ENCODE measurements at places on chromosomes 7 and 10.

- H3K4me1 ChIP-seq = no peaks in the 10 kb centered on the region
- no peak overlapping the region for H3K4me3 ChIP-seq
- no peak for DNase-seq
- H3K27me3 ChIP-seq = no peaks in the 10 kb centered on the region
These were observed 8.2 kb downstream of the PPIF start for GRCh38 chr10:79355420-79356017.

DNA sequence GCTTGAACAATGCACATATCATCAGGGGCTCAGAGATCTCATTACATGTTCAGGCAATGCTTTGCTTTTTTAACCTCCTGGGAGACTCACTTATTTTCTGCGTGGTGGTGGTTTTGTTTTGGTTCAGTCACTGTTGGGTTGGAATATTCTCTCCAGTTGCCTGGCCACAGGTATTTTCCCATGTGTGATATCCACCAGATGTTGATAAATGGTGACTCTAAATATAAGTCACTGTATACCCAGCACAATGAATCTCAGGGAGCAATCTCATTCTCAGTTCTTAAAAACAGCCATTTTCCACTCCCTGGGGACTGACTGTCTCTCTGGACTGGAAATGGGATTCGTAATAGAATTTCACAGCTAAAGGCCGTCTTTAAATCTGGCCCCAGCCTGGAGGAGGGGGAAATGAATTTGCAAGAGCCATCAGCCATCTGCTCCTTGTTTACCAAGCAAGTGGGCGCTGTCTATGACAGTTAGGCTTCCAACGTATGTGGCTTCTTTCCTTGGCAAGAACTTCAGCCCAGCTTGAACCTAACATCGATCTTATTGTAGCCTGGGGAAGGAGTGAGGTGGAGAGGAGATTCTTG is 1106.2 kb downstream of the NRG3 start:
- no peaks in the 10 kb centered on the region for H3K36me3 ChIP-seq
- no peak for DNase-seq
- no peaks in the 10 kb centered on the region for H3K4me1 ChIP-seq
- no peaks in the 10 kb centered on the region for H3K27me3 ChIP-seq

DNA sequence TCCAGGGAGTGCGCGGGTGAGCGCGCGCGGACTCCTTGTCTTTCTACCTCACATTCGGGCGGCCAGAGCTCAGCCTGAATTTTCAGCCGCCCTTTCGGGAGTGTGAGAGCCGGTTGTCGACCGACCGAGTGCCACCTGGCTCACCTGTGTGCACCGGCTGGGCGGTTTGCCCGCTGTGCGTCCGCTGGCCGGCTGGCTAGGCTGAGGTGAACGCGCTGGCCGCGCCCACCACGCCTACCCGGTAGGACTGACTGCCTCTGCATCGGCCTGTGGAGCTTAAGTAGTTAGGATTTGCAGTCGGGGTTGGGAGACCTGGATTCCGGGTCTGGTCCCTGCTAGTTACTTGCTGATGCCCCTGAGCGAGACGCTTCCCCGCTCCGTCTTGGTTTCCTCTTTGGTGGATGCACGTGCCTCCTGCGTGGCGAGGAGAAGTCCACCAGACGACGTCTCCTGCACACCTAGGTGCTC is 553 bp downstream of the TSPAN15 start:
- H3K4me3 ChIP-seq = peak overlapping the region; percentile 54
- peak overlapping the region; percentile 82 for H3K27ac ChIP-seq

DNA sequence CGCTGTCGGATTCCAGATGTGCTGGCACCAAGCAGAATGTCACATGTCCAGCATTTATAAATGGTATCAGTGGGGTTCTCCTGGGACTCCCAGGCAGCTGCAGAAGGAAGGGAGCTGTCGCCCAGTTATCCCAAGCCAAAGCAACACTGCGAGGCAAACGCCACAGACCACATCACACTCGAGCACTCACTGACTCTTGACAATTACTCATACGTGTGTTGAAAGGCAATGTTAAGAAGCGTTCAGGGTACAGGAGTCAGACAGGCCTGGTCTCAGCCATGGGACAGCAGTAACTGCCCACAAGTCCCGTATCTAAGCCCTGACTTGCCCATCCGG is 113.4 kb downstream of the DIP2C start:
- no peak for DNase-seq
- H3K4me1 ChIP-seq = no peaks in the 10 kb centered on the region
- H3K36me3 ChIP-seq = no peaks in the 10 kb centered on the region
- no peak overlapping the region for H3K27ac ChIP-seq

DNA sequence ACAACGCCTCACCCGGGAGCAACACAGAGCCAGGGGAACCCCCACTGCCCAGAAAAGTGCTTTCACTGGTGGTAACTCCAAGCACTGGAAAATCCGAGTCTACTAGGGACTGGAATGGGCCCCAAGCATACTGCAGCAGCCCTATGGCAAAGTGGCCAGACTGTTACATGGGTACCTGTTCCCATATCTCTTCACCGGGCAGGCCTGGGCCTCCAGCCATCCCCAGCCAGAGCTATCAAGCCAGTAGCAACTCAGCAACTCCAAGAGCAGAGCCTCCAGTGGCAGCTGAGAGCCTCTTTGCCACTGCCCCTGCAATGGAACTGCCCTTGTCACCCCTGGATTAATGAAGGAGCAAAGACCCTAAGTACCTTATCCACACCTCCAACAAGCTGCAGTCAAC is 73.5 kb downstream of the HBP1 start:
- no peak for DNase-seq
- no peaks in the 10 kb centered on the region for H3K27me3 ChIP-seq
- no peaks in the 10 kb centered on the region for H3K4me1 ChIP-seq
- H3K27ac ChIP-seq = no peak overlapping the region

DNA sequence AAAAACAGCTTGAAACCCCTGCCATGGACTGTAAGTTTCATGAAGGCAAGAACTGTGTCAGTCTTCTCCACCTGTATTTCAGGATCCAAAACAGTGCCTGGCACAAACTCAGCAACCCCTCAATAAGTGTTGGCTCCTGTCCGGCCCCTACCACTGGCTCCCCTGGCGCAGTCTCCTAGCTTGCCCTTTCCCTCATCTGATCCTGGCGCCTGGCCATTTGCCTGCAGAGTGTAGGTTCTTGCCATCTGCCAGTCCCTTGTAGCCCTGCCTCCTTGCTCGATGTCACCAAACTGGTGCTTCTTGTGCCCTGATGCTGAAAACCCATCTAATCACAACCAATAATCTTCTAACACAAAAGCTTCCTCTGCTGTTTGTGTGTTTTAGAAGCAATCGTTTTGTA is 60.4 kb downstream of the LGI1 start:
- H3K27me3 ChIP-seq = no peaks in the 10 kb centered on the region
- H3K4me3 ChIP-seq = no peak overlapping the region
- H3K27ac ChIP-seq = no peak overlapping the region
- no peaks in the 10 kb centered on the region for H3K4me1 ChIP-seq
- H3K36me3 ChIP-seq = no peaks in the 10 kb centered on the region
- DNase-seq = no peak

DNA sequence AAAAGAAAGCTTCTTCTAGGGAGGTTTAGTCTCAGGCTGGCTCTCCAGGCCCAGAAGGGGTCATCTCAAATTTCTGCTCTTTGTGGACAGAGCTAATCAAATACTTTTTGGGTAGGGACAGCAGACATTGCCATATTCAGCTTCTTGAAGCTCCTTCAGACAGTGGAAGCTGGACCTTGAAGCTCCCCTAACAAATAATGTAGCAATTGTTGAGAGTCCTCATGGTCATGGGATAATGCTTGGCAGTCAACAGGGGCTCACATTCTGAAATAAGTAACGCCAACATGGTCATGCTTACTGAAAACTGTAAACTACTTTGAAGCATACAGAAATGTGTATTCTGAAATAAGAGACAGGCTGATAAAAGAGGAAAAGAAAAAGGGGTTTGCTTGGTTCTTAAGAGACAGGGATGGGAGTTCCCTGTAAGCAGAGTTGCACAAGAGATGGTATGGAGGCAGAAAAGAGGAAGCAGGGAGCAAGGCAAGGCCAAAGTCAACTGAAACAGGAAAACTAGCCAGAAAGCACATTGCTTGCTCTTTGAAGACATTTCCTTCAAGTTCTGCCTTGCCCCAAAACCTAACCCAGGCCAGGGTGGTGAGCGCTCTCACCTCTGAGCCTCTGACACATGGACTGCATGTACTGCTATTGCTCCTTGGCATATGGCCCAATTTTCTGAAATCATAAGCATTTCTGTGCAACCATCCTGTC is 53.1 kb upstream of the KMT2E start:
- no peak overlapping the region for H3K4me3 ChIP-seq
- H3K27ac ChIP-seq = peak overlapping the region; percentile 55
- no peaks in the 10 kb centered on the region for H3K27me3 ChIP-seq
- H3K4me1 ChIP-seq = no peaks in the 10 kb centered on the region
- no peak for DNase-seq

DNA sequence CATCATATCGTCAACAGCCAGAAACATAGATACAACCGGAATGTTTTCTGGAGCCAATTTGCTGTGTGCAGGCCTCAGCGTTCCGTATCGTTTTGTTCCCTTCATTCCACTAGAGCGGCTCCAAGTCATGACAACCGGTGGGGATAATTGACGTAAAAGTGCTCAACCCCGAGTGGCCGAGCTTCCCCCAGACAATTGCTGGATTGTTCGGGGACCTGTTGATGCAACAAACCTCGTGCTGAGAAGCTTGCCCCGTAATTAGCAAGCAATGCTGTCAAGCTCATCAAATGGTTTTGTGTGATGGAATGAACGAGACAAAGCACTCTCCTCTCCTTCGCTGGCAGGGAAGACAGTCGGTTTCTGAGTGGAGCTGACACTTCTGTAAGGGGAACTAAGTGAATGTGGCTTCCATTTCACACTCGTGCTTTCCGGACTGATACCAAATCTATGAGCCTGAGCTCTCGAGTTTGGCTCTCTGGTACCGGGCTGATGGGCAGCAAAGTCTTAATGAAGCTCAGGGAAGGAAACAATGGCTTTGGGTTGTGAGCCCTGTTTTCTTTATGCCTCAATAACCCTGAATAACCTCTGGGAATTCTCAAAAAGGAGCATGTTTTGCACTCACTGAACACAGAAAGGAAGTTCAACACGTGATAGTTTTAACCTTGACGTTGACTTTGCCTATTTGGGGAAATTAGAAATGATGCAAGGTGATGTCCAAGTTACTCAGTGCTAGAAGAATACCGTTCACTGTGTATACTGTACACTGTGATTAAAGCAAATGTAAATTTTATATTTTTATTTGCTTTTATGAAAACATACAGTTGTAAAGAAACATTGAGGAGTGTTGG is 220.5 kb downstream of the BAMBI start:
- H3K27me3 ChIP-seq = no peaks in the 10 kb centered on the region
- no peak overlapping the region for H3K27ac ChIP-seq
- H3K36me3 ChIP-seq = no peaks in the 10 kb centered on the region
- DNase-seq = no peak
- H3K4me3 ChIP-seq = no peak overlapping the region

DNA sequence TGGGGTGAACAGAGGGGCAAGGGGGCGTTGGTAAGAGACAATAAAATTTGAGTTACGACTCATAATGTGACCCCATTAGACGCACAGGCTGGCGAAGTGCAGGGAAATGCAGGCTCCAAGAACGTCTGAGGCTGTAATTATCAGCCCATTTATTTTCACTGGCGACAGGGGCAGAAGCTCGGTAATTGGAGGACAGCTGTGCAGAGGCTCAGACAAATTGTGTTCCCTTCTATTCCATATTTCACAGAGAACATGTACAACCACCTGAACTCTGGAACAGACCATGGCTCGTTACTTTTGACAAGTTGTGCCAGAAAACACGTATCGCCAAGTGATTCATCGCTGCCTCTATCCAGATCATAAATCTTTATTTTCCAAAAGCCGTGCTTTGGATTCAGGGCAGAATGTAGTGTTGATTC is 137.3 kb upstream of the FRMD4A start:
- H3K27ac ChIP-seq = no peak overlapping the region
- no peaks in the 10 kb centered on the region for H3K4me1 ChIP-seq
- H3K27me3 ChIP-seq = no peaks in the 10 kb centered on the region
- no peak for DNase-seq
- H3K4me3 ChIP-seq = no peak overlapping the region

- H3K27ac ChIP-seq = no peak overlapping the region
- H3K36me3 ChIP-seq = no peaks in the 10 kb centered on the region
- H3K4me1 ChIP-seq = no peaks in the 10 kb centered on the region
These were observed 96.4 kb downstream of the MARCHF5 start for GRCh38 chr10:92387289-92387940.

DNA sequence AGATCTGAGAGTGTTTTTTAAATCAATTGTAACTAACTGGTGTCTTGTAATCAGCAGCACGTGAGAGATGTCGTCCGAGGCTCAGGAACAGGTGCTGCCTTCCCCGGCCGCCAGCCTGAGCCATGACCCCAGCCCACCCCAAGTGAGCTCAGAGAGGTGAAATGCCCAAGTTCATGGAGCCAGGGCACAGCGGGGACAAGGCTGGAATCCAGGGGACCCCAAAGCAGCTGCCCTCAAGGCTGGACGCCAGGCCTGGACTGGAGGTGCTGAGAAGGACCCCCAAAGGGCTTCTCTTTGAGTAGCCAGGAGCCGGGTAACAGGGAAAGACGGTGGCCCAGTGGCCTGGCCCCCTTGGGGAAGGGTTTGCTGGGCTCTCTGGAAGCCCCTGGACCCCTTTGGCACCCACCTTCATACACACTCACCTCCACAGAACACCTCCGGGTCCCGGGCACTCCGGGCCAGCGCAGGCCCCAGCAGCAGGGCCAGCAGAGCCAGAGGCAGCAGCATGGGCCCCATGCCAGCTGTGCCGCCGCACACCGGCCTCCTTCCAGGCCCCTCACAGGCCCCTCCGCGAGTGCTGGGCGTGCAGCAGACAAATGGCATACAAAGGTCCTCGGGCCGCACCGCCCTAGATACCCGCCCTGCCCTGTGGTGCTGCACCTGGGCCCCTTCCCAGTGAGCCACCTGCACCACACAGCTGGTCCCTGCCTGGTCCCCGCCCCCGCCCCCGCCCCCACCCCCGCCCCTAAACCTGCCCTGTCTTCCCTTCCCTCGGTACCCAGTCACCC is 24.0 kb upstream of the CNPY1 start:
- H3K4me3 ChIP-seq = no peak overlapping the region
- no peak overlapping the region for H3K27ac ChIP-seq
- H3K36me3 ChIP-seq = no peaks in the 10 kb centered on the region
- no peak for DNase-seq
- H3K27me3 ChIP-seq = no peaks in the 10 kb centered on the region

DNA sequence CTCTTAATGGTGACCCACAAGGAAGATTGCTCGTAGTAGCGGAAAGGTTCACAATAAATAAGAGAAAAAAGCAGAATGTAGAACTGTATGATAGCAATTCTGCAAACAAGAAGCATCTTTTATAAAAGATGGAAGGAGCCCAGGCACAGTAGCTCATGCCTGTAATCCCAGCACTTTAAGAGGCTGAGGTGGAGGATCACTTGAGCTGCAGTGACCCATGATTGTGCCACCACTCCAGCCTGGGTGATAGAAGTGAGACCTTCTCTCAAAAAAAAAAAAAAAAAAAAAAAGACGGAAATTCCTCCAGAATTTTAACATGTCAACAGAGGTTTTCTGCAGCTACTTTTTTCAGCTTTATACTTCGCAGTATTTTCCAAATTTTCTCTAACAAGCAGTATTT is 13.2 kb downstream of the GATAD1 start:
- no peaks in the 10 kb centered on the region for H3K36me3 ChIP-seq
- no peak overlapping the region for H3K4me3 ChIP-seq
- no peaks in the 10 kb centered on the region for H3K27me3 ChIP-seq
- no peaks in the 10 kb centered on the region for H3K4me1 ChIP-seq
